Ascending aorta (tissue), 2 donors: ENCODE measurements at places on chromosomes 13 and 19. TPM values are rescaled to one million over a fixed set of nuclear protein-coding genes. Genes with fewer than 3 reads are reported as not detected.

- DNase-seq, result no peak
These were observed at the start of gene SHC2 for GRCh38 chr19:460877-461720. Gene SHC2, minus strand, starts transcription at chr19:461033. Its CDS starts 37 bp downstream, at chr19:460996.

GRCh38 chr13:39350461-39350881, 252.5 kb downstream of the LHFPL6 start:
- DNase-seq, result no peak

ZNF154 gene
- 0.11 TPM for total RNA-seq

SLAIN1 gene
- total RNA-seq, result 7.1 TPM

ZFP82 gene
- total RNA-seq, result 1.3 TPM

KLK3 gene
- total RNA-seq, result not detected
